ENCODE measurements at places on chromosomes 1 and 21.

GRCh38 chr1:246798606-246799496, 74.6 kb downstream of the SCCPDH start:
- no peak for DNase-seq

DNA sequence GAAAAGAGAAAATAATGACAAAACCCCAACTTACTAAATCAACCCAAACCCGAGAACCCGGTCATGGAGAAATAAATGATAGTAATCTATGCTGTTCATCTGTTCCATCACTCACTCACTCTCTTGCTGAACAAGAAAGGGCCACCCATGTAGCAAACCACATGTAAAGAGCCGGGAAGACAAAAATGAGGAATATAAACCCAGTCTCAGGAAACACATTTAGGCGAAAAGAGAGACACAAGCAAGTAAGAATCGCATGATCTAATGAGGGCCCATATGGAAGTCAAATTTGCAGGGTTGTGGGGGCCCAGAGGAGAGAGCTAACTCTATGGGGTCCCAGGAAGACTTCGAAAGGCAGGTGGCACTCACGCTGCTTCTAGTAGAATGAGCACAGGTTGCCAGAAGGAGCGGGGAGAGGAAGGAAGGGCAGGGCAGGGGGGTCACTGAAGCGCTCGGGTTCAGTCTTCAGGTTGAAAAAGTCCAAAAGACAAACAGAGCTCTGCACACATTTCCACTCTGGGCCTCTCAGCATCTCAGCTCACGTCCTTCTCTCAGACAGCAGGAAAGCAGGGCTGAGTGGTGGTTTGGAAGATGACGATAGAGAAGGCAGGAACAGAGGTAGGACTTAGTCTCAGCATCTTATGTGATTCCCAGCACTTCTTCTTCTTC, 142.9 kb upstream of the KRTAP19-8 start:
- peak; percentile 53 for DNase-seq

DNA sequence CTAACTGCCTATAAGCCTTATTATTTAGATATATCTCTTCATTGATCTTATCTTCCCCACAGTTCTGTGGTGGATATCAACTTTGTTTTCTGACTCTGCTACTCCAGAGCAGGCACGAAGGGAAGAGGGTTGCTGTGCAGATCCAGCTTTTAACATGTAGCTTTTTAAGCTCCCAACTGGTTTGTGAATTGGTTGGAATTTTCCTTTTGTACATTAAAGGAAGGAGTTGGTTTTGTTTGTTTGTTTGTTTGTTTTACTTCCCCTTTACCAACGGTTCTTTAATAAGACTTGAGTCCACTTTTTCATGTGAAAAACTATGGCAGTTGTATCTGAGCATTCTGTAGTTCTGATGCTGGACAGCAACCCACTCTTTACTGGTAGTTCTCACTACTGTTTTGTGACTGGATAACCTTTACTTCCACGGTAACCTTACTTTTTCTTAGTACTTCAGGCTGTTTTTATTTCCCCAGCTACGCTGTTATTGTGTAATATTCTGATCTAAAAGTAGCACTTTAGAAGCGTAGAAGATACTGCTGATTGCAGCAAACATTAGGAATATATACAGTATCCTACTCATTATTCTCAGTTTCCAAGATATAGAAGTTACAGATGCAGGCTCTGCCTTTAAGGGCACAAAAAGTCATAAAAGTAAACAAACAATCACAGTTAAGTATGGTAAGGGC, 1.6 kb downstream of the GNPAT start:
- DNase-seq, result no peak

DNA sequence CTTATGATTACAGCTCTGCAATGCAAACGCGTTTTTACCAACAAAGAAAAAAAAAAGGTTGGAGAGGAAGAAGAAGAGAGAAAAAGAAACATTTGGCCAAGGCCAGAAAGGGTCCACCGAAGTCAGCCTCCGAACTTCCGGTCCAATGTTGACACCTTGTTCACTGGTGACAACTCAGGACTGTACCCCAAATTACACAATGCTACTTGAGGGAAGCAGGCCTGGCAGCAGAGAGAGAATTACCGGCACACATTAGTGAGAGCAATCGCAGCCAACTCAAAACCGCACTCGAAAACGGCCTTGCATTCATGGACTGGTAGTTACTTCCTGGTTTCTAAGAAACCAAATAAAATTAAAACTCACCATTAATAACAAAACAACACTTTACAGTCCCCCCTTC, 652.5 kb downstream of the KIF26B start:
- DNase-seq, result no peak

- no peak for DNase-seq
Measured at GRCh38 chr1:197995408-197996258, 78.5 kb downstream of the LHX9 start.

DNA sequence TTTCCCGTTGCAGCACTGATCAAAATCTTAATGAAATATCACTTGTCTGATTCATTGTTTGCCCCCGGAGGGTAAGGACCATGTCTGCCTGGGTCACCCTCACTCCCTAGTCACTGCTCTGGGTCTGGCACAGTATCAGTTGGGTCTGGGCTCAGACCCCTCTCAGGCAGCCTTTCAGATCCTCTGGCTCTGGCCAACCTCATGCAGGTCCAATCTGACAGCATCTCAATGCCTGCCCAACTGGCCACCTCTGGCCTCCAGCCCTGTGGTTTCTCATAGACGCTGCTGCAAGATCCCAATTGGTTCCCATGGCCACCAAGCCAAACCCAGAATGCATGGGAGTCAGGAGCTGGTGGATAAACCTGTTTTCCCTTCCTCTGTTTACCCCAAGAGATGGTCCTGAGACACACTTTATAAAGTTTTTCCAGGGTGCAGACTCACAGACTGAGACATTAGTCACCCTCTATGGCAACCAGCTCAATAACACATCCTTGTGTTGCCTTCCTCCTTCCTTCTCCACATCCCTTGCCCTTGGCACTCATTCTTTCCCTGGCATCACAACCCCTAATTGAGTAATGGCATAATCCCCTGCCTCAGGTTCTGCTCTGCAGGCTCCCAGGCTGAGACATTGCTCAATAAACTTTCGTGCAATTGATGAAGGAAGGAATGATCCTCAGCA, 199.2 kb downstream of the GRIK3 start:
- DNase-seq, result no peak

- no peak for DNase-seq
Measured at GRCh38 chr1:152823294-152823693, 4.0 kb upstream of the LCE1A start.

- no peak for DNase-seq
Measured at GRCh38 chr21:43295066-43295958, 126.5 kb downstream of the CRYAA start.

- no peak for DNase-seq
Measured at GRCh38 chr1:167706931-167707877, 14.6 kb upstream of the MPZL1 start.

DNA sequence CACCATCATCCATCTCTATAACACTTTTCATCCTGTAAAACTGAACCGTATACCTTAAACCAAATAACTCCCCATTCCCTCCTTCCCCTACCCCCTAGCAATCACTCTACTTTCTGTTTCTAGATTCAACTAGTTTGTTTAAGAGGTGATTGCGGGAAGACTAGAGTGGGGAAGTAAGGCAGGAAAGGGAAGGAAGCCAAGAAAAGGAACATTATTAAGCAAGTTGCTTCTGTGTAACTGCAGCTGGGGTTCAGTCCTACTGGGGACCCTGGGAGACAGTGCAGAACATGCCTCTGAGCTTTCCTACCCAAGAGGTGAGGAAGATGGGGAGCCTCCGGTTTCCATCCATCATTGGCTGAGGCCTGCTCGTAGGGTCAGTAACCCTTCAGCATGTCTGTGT, 28.9 kb upstream of the H3-3A start:
- no peak for DNase-seq

DNA sequence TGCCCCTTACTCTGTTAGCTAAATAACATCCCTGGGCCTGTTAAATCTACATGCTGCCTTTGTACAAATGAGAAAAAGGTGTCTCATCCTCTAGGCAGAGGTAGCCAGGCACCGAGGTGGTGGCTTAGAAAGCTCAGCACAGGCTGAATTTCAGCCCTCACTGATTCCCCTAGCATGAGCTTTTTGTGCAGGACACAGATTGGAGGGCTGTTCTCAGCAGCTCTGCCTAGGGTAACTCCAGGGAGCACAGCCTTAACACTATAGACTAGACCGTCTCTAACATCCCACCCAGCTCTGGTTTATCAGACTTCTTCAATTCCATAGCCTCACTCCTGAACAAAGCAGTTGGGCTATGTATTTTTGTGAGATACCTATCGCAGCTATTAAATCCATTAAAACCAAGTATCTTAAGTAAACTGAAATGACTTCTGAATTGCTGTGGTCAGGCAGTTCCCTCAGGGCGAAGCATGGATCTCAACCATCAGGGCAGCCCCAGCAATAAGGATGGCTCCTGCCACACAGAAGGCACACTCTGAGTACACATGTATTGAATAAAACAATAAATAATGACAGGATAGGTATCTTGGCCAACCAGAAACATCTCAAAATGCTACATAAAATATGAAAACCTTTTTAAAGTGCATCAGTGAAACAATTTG, 14.8 kb downstream of the S100A6 start:
- no peak for DNase-seq

DNA sequence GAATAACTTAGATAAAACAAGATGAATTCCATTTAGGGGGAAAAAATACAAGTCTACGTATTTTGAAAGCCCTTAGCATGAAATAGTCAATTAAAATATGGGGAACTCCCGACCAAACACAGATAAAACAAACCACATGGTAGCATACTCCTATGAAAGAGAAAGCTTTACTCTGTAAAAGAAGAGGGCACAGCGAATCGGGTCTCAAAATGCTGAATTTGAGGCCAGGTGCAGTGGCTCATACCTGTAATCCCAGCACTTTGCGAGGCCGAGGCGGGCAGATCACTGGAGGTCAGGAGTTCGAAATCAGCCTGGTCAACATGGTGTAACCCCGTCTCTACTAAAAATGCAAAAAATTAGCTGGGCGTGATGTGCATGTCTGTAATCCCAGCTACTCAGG, 116.9 kb upstream of the TIAM1 start:
- DNase-seq, result no peak

DNA sequence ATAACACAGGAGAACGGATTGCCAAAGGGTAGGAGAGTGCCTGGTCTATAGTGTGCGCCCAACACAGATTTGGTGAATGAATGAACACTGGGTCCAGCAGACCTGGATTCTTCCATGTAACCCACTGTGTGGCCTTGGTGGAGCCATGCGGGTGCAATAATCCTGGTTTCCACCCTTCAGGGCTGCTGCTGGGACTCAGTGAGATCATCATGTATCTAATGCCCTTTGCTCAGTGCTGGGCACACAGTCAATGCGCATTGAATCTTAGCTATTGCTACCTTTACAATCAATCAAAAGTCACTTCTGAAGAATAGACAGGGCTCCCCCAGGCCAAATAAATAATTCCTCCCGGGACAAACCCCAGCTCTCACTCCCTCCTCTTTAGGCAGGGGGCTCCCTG, 5.8 kb upstream of the EPHA2 start:
- DNase-seq, result no peak

- DNase-seq, result no peak
Measured at GRCh38 chr1:158945061-158945460, 13.7 kb downstream of the PYHIN1 start.

DNA sequence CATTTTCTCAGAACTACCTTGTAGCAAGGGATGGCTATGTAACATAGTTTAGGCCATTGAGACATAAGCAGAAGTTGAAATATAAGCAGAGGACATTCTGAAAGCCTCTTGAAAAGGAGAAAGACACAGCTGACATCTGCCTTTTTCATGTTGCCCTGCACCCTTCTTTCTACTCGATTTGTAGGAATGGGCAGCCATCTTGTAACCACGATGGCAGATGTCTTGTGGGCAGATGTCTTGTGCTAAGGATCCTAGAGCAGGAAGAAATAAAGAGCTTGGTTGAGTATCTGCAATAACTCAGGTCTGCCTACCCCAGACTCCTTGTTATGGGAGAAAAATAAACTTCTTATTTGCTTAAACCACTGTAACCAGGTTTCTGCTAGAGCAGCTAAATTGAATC, 351.0 kb downstream of the PDE4B start:
- DNase-seq, result no peak

- DNase-seq, result no peak
Measured at GRCh38 chr1:28323720-28324119, 5.1 kb upstream of the MED18 start.

DNA sequence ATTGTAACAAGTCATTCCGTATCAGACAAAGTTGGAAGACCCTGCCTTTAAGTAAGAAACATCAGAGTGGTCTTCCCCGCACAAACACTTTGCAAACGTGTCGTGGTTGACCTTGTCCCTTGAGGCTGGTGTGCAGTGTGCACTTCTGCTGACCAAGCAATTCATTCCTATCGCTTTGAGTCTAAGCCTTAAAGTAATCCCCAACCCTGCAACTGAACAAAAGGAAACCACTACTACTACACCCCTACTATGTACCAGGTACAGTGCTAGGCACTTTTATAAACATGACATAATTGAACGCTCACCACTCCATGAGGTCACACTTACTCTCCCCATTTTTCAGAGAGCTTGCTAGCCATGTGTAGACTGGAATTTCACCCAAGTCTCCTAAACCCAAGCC, 10.6 kb downstream of the ITPKB start:
- DNase-seq, result no peak

GRCh38 chr21:42427809-42428419, 24.2 kb downstream of the UBASH3A start:
- DNase-seq, result no peak

GRCh38 chr1:166182281-166182680, 15.5 kb upstream of the FAM78B start:
- no peak for DNase-seq

GRCh38 chr1:39501666-39502065, 10.2 kb downstream of the BMP8A start:
- no peak for DNase-seq

- DNase-seq, result no peak
Measured at GRCh38 chr1:48027533-48027835, 30.3 kb upstream of the TRABD2B start.

DNA sequence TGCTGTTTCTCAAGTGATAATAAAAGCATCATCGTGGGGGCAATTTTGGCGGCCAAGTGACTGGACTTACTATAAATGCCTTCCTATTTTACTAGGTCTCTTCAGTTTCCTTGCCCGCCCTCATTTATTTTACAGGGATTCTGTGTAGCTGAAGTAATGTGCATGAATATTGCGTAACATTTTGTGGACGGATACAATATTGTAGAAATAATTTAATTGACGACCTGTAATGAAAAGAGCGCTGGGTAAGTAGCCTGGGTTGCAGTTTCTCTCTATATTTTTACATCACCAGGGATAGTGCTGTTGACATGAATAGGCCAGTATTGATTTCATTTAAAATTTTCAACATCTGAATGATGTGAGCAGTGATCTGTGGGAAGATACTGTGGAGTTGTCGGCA, 28.1 kb upstream of the LMO4 start:
- no peak for DNase-seq

GRCh38 chr1:23200883-23201282, 16.4 kb downstream of the HTR1D start:
- no peak for DNase-seq

GRCh38 chr21:39587376-39587775, 25.4 kb upstream of the B3GALT5 start:
- no peak for DNase-seq
